ENCODE measurements at places on chromosomes 4 and X.

DNA sequence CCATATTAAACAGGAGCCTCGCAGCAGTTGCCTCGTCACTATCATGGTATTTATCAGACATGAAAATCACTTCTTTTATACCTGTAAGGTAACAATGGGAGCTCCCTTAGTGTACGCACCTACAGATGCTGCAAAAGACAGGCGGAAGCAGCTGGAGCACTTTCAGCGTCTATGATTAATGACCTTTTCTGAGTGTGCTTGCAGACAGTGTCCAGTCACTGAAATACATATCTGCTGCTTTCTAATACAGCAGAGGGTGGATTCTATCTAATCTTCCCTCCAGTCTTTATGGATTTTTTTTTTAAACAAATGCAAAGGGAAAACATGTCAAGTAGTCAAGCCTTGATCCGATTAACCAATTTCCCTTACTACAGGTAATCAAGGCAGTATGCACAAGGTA, 24.1 kb downstream of the DCTD start:
- no peak for DNase-seq

DNA sequence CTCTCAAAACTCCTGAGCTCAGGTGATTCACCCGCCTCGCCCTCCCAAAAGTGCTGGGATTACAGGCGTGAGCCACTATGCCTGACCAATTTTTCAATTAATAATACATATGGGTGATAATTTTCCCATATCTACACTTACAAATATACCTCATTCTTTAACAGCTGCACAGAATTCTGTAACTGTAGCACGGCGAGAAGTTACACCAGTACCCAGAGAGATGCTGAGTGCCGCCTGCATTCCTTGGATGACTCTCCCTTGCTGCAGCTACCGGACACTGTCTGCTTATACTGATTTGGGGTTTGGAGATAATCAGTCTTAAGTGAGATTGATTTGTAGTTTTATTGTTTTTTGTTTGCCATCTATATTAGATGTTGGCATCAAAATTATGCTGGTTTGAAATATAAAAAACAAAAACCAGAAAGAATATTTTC, 5.8 kb downstream of the TIFA start:
- no peak for DNase-seq

DNA sequence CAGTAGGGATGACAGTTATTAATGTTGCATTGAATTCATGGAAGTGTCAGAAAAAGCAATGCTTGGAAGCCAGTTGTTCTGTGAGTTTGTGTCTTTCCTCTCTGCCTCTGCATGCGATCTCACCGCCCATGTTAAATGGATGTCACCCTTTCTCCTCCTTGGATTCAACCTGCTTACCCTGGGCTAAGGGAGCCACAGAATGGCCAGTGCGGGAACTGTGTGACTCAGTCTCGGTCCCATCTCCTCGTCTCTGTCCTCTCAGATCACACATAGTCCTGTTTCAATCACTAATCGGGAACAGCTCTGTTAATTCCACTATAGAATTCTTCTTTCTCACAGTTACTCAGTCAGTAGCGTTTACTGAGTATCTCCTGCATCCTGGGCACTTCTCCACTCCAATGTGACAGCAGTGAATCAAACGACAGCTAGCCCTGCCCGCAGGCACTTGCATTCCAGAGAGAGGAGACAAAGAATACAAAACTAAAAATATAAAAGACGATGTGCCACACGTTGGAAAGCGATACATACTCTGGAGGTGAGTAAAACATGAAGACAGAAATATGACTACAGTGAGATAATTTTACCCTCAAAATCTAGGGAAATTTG, 53.6 kb upstream of the TLR3 start:
- DNase-seq, result no peak

GRCh38 chr4:10115797-10116568, 616 bp downstream of the WDR1 start:
- peak; percentile 72 for DNase-seq

- no peak for DNase-seq
These were observed 13.3 kb upstream of the ZNF827 start for GRCh38 chr4:145951931-145952330.
